Cerebellum (tissue), 4 donors: ENCODE measurements at places on chromosomes 11 and 22. TPM values are rescaled to one million over a fixed set of nuclear protein-coding genes. Genes with fewer than 3 reads are reported as not detected.

DNA sequence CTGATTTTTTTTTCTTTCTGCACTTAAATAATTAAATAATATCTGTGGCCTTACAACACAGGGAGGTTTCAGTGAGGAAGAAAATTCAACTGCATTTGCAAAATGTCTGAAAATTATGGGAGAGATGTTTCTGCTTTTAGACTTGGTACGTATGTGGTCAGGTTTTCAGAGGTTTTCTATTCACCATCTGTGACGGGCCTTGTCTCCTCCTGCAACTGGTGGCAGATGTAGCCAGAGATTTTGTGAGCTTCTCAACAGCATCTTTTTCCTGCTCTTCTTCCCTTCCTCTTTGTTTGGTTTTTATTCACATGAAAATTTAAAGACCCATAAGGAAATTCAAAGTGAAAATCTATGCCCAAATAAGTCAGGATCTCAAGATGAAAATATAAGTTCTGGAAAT is 38.3 kb downstream of the ZBTB16 start:
- no peak for DNase-seq

- no peak for DNase-seq
These were observed 12.3 kb upstream of the CD5 start for GRCh38 chr11:61089806-61090491.

DNA sequence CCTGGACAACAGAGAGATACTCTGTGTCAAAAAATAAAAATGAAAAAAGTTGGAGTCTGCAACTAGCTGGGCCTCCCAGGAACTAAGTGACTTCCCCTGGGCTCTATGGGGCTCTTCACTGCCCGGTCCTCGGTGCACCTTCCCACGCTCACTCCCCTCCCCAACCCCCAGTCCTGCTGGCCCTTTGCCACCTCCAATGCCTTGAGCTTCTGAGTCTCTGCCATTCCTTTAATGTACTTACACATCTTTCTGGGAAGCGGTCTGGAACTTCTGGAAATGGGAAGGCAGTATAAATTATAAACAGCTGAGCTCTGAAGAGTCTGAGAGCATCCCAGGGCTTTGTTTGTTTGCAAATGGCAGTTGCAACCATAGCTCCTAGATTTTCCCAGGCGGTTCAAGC is 5.9 kb upstream of the BATF2 start:
- DNase-seq = no peak

GRCh38 chr22:31092161-31092560 is 11.0 kb downstream of the SMTN start:
- DNase-seq = no peak

Gene GRAP2
- total RNA-seq = 0.36 TPM

- DNase-seq = no peak
These were observed 7.8 kb downstream of the HNRNPUL2 start for GRCh38 chr11:62719302-62719978.

- no peak for DNase-seq
These were observed 48.8 kb downstream of the ABTB2 start for GRCh38 chr11:34308913-34309585.

Gene MOV10L1
- total RNA-seq = 2.7 TPM

Gene IGSF9B
- 47.9 TPM for total RNA-seq

DNA sequence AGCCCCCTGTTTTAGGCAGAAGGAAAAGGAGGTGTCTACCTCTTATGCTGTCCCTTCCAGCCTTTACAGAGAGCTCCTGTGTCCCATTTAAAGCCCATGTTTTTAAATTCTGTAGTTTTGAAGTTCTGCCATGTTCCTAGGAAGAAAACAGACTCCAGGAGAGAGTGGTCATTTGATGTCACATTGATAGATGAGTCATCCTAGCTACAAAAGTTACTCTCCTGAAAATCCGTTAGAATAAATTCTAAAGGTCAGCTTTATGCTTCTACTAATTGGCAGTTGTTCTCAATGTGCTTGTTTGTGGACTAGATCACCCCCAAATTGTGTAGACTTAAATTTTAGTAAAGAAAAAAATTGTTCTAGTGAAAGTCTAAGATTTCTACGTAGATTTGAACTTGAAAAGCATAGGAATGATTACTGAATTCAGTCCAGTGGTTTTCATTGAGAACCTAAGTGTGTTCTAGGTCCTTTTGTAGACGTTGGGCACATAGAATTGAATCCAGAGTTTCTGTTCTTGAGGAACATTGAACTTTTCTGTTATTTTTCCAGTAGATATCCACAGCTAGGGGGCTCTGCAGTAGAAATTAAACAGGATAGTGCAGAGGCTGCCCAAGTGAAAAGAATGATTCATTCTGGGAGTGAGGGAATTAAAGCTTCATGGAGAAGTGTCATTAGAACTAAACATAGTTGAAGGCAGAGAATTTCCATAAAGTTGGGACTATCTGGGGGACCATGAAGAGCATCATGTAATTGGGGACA is 140.6 kb upstream of the RASSF10 start:
- DNase-seq = no peak

DNA sequence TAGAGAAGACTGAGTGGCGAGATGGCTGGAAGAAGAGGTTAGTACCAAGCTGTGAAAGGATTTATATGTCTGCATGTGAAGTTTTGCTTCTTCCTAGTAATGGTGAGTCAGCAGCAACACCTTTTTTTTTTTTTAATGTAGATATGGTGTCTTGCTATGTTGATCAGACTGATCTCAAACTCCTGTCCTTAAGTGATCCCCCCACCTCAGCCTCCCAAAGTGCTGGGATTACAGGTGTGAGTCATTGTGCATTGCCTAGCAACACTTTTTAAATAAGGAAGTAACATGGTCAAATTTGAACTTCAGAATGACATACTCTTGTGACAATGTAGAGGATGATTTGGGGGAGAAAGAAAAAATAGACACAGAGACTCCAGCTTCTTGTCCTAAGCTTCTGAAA is 6.5 kb upstream of the CSTPP1 start:
- DNase-seq = no peak

Gene CREB3L1
- total RNA-seq = 2.4 TPM

DNA sequence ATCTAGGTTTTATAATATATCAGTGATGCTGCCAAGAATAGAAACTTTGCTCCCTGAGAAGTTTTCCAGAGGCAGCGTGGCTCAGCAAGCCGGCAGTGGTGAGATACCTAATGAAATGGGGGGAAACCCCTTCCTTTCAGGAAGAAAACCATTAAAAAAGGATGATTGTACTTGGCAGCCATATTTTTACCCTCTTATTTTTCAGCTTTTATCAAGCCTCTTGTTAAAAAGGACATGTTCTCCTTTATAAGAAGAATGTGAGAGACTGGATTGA is 9.0 kb upstream of the ME3 start:
- DNase-seq = no peak

- DNase-seq = no peak
These were observed 53.1 kb downstream of the ARRB1 start for GRCh38 chr11:75298191-75298975.
